Epithelial cell of alveolus of lung (primary cell): ENCODE measurements at places on chromosomes 1 and 21. TPM values are rescaled to one million over a fixed set of nuclear protein-coding genes. Genes with fewer than 3 reads are reported as not detected.

Gene GNG4
- total RNA-seq, result 0.78 TPM in 1 of 2 replicates, not detected in the other

Gene SPATA6
- total RNA-seq, result 3.1 and 6.4 TPM in 2 replicates

Gene OR2T2
- total RNA-seq, result not detected in 2 replicates

Gene FASLG
- total RNA-seq, result not detected in 2 replicates

Gene C1QB
- not detected in 2 replicates for total RNA-seq

Gene RGS1
- total RNA-seq, result 0.26 TPM in 1 of 2 replicates, not detected in the other

Gene AMIGO1
- total RNA-seq, result 0.78 and 2.0 TPM in 2 replicates

Gene GBP1
- 22.9 and 38.1 TPM in 2 replicates for total RNA-seq

Gene SLC37A1
- 2.0 and 4.0 TPM in 2 replicates for total RNA-seq

Gene SLC66A1
- total RNA-seq, result 16.6 and 21.3 TPM in 2 replicates

Gene PTGS2
- total RNA-seq, result 4.8 and 16.0 TPM in 2 replicates

Gene SAMD11
- 30.3 and 46.1 TPM in 2 replicates for total RNA-seq

Gene ZBTB8A
- 4.4 and 7.3 TPM in 2 replicates for total RNA-seq
